H1 (cell line): ENCODE measurements at places on chromosomes 6 and 20.

DNA sequence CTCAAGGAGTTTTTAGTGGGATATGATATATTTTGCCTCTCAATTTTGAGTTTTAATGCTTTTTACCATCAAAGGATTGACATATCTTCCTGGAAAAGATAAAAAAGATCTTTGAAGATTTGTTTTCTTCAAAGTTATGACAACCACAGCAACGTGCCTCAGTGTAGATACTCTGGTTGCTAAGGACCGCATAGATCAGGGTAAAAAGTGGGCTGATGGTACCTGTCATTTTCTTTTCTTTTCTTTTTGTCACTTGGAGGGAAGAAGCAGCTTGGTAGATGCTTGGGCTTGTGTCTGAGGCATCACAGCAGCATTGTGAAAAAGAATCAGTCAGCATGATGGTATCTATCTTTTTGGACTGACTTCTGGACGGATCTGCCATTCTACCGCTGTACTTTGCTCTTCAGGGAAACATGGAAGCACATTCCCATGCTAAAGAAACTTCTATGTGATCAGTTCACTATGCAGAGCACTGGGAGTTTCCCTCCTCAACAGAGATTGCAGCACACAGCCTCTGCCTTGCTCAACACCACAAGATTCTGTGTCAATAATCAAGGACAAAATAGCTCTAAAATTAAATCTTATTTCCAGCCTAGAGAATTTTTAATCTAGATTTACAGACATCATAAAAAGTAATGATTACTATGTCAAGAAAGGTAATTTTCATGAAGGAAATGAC is 54.8 kb upstream of the SGK1 start:
- no peak for DNase-seq

DNA sequence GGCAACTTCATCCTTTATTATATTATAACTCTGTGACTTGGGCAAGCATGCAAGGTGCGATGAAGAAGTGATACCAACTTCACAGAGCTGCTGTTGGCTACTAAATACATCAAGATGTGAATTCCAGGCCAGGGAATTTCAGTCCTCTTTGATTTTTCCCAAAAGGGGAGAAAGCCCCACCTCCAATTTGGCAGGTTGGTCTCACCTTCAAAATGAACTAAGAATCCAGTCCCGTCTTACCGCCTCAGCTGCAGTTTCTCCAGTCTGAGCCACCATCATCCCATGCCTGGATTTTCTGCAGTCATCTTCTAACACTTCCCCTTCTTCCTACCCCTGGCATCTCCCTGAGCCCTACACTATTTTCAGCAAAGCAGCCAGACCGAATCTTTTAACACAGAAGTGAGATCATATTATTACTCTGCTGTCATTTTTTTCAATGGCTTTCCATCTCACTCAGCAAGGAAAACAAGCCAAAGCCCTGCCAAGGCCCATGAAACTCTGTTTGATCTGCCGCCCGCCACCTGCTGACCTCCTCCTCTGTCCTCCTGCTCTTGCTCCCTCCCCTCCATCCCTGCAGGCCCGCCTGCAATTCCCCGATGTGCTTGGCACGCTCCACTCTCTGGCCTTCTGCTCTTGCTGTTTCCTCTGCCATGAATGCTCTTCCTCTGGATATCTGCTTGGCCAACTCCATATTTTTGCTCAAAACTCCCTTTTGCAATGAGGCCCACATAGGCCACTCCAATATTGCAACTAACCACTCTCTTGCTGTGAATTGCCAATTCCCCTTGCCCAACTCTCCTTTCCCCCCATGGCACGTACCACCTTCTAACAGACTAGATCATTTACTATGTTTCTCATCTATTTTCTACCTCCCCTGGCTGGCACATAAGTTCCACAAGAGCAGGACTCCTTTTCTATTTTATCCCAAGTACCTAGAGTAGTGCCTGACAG is 46.0 kb upstream of the TAGAP start:
- DNase-seq = peak; percentile 40

DNA sequence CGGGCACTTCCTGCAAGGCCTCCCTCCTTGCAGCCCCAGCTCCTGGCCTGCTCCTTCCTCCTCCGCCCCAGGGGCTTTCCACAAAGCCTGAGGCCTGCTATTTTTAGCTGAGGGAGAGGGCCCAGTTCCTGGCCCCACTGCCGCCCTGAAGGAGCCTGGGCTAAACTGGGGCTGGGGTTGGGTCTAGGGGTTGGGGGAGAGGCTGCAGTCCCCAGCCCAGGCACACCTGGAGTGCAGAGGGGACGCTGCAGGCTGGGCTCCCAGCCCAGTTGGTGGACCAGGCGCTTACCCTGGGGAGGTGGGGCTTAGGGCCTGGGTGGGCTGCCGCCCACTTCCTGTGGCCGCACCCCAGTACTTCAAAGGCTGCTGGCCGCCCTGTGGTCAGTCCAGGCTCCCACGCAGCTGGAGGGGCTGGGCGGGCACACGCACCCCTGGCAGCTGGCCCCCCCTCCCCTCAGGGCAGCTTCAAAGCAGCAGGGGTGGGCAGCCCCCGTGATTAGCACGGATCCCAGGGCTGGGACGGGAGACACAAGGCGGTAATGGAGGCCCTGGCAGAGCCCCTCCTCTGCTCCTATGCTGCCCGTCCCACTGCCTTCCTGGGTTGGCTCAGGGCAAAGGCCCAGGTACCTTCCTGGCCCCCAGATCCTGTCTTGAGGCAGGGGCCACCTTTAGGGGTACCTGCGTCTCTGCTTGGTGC is 7.1 kb upstream of the ABHD16B start:
- no peak for DNase-seq

GRCh38 chr20:14919501-14920081 is 582.2 kb upstream of the FLRT3 start:
- peak; percentile 49 for DNase-seq

DNA sequence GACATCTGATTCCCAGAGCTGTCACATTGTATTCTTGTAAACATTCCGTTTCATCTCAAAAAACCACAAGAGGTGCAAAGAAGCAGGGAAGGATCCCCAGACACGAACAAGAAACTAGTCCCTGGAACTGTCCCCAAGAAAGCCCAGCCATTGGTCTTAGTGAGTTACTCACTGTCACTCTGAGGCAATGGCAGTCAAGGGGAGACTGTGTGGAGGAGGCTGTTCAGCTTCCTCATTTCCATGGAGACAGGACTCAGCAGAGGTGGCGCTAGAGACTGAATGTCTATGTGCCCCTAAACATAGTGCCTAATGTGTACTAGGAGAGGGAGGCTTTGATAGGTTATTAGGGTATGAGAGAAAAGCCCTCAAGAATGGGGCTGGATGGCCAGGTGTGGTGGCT is 11.1 kb downstream of the ULBP1 start:
- DNase-seq = peak; percentile 38

DNA sequence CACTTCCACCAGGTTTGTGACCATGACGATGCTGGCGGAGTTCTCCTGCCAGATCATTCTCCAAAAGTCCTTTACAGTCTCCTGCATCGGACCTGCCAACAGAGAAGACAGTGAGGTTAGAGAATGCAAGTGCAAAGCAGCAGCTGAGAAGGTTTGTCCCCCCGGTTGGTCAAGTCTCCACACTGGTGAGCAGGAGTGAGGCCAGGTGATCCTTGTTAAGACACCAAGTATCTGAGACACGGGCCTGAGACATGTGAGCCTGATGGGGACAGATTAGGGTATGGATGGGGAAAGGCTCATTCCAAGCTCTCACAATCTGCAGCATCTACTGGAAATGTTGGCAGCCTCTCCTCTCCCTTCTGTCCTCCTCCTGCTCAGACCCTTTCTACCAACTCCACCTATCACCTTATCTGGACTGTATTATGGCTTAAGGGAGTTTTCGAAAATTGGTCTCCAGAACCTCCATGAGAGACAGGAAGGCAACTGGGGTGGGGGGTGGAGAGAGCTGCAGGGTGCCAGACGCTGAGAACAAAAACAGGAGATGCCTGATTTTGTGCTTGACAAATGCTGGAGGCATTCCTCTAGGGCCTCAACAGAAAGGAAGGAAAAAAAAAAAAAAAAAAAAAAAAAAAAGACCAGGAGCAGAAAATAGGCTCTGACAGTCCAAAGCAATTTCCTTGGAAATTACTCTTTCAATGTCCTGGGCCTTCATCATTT is 500.4 kb upstream of the CHD6 start:
- no peak for DNase-seq

DNA sequence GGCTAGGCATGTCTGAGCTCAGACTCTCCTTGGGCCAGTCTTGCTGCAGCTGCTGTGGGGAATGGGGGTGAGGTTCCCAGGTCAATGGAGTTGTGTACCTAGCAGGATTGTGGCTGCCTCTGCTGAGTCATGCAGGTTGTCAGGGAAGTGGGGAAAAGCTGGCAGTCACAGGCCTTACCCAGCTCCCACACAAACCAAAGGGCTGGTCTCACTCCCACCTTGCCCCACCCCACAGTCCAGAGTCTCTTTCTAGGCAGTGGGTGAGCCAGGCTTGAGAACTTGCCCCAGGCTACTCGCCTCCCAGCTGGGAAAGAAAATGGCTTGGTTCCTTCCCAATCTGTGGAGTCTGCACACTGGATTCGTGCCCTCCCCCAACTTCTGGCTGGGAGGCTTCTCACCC is 65.7 kb downstream of the SCP2D1 start:
- no peak for DNase-seq

DNA sequence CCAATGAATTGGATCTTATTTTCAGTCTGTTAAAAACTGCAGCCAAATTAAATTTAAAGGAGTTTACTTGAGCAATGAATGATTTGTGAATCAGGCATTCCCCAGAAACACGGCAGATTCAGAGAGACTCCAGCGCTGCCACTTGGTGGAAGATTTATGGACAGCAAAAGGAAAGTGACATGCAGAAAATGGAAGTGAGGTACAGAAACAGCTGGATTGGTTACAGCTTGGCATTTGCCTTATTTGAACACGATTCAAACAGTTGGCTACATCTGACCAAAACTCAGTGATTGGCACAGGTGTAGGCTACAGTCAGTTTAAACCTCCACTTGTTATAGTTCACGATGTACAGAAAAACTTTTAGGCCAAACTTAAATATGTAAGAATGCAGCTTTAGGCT is 257.6 kb upstream of the IMPG1 start:
- no peak for DNase-seq

DNA sequence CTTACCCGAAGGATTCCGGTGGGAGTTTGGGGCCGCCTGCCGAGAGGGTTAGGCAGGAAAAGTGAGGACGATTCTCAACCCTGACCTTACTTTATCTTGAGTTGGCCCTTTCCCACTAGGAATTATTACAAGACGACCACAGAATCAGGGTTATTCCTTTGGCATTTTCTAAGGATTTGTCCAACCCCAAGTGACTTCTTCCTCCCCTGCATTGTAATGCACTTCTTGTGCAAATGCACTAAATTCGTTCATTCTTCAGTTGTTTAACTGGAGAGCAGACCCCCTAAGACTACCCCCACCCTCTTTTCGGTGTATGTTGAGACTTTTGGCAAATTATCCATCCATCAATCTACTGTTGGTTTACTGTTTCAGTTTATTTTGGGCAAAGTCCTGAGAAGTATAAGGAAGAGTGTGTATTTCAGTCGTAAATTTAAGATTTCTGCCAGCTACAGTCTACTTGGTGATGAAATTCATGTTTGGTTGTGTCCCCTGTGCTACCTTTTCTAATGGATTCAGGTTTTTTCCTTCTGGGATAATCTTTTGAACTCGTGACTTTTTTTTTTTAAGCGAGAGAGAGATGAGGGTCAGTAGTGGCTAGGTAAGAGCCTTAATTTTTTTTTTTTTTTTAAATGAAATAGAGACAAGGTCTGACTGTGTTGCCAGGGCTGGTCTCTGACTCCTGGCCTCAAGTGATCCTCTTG is 611 bp upstream of the TMEM217 start:
- DNase-seq = no peak

- no peak for DNase-seq
Observed at GRCh38 chr6:50862176-50862575, 43.5 kb downstream of the TFAP2B start.

DNA sequence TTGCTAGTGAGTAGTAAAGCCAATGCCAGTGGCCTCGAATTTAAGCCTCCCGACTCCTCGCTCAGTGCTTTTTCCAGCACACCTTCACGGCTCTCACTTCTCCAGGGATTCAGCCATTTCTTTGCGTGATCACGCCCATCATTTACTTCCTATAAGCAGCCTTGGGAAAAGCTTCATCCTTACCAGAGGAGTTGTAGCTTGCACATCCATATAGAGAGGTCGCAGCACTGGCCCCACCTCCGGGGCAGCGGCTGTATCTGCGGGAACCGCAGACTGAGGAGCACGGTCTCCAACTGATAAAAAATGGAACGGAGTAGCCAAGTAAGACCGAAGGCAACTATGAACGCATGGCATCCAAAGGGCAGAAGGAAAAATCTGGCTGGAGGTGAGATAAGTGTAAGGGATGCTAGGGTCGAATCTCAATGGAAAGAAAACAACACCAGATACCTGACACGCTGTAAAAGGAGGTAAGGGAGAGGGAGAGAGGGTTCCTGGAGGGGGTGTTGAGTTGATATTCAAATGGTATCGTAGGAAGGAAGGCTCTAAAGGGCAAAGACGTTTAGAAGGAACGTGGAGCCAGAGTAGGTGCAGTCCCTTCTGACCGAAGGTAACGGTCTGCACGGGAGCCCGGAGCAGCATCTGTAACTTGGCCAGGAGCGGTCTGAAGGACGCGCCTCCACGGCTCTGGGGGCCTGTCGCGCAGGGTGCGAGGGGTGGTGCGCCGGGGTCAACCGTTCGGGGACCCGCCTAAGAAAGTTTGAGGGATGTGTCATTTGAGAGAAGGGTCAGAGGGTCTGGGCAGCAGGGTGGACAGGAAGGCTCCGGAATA is 640 bp downstream of the NFS1 start:
- DNase-seq = peak; percentile 50

DNA sequence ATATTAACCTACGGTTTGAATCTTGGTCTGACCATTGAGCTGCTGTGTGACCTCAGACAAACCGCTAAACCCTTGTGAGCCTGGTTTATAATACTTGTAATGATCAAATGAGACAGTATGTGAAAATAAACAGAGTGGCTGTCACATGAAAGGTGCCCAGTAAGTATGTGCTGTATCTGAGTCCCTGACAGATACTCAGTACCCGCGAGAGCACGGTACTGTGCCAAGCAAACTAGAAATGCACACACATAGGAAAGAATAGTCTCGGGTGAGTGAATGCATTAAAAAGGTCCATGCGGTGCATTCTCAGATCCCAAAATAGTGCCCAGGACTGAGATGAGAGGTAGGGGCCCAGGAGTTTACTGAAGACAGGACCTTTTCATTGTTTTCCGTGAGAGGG is 93.3 kb downstream of the PPP1R14C start:
- DNase-seq = no peak

- DNase-seq = no peak
Observed at GRCh38 chr6:116629563-116629981, 13.3 kb downstream of the RSPH4A start.

DNA sequence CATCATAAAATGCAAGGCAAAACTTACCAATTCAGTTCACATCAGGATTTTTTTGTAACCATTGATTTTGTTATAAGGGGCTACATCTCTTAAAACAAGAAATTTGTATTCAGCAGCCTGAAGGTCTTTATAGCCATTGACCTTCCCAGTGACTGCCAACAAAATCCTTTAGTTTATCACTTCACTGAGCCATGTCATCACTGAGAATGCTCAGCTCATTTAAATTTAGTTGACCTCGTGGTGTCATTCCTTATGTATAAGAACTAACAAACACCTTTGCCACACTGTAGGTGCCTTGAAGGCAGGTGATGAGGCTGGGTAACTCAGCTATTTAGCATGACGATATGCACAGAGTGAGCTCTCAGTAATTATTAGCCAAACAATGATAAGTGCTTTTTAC is 77.7 kb downstream of the GRM1 start:
- DNase-seq = no peak

GRCh38 chr20:44959638-44960102 is 527 bp downstream of the TOMM34 start:
- DNase-seq = no peak
